Neural progenitor cell (in vitro differentiated cells): ENCODE measurements at places on chromosomes 7 and 10.

DNA sequence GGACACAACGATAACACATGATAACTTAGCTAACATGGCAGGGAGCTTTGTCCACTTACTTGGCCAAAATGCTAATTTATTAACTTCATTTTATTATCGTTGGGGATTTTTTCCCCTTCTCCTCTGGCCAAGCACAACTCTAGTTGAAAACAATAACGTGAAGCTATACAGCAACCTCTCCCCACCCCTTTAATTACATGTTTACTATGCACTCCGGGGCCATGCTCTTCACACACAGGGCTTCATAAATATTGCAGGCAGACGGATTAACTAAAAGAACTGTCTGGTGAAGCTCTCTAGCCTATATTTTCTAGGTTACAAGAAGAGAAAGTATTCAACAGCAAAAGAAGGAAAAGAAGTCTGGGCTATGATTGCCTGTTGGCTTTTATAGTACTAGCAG lies 51.7 kb downstream of the XRCC2 start:
- no peaks in the 10 kb centered on the region for H3K27me3 ChIP-seq
- H3K27ac ChIP-seq = no peak overlapping the region
- H3K4me3 ChIP-seq = no peak overlapping the region
- no peaks in the 10 kb centered on the region for H3K4me1 ChIP-seq

DNA sequence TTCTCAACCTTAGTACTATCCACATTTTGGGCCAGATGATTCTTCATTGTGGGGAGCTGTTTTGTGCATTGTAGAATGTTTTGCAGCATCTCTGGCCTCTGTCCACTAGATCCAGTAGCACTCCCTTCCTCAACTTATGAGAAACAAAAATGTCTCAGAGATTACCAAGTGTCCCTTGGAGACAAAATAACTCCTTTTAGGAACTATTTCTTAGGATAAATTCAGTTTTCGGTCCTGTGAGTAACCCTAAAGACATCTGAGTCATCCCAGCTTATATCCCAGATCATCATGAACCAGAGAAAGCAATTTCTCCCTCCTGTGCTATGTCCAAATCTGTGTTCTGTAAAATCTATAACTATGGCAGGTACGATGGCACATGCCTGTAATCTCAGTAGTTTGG lies 266.6 kb upstream of the PHYHIPL start:
- H3K4me1 ChIP-seq = no peaks in the 10 kb centered on the region
- H3K27me3 ChIP-seq = no peaks in the 10 kb centered on the region
- no peak for DNase-seq
- no peak overlapping the region for H3K4me3 ChIP-seq
- H3K27ac ChIP-seq = no peak overlapping the region

DNA sequence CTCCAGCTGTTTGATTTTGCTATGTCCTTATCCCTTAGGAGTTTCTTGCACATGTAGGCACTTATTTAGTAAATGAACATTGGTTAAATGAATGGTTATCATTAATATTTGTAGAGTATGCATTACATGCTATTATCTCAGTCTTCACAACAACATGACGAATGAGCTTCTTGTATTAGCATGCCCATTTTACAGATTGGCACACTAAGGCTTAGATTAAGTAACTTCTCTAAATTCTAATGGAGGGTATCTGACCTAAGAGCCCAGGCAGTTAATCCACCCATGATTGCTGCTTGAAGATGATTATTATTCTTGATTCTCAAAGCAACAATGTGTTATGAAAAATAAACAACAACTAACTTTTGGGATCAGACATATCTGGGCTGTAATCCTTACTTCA lies 32.7 kb downstream of the SP8 start:
- no peak for DNase-seq
- H3K27me3 ChIP-seq = no peaks in the 10 kb centered on the region
- no peak overlapping the region for H3K27ac ChIP-seq
- H3K36me3 ChIP-seq = no peaks in the 10 kb centered on the region
- no peaks in the 10 kb centered on the region for H3K4me1 ChIP-seq
- H3K4me3 ChIP-seq = no peak overlapping the region

DNA sequence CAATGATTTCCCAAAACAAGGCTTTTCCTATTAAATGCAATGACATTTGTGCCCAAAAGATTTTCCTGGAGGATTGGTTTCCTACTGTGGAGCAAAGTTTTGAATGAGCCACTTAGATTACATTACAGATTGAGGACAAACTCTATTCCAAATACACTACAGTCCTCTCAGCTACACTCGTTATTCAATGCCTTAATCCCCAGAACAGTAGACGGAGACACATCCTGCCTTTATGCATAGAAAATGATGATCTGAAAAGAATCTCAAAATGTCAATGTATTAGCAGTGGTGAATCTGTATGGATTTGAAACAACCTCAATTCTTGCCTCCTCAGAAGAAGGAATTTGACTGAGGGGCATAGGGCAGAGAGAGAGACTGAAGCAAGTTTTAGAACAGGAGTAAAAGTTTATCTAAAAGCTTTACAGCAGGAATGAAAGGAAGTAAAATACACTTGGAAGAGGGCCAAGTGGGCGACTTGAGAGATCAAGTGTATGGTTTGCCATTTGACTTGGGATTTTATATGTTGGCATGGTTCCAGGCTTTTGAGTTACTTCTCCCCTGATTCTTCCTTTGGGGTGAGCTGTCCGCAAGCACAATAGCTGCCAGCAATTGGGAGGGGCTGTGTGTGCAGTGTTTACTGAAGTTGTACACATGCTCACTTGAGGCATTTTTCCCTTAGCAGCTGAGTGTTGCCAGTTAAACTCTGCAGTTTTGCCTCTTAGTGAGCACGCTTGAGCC lies 891.9 kb upstream of the MBL2 start:
- H3K4me3 ChIP-seq = no peak overlapping the region
- no peaks in the 10 kb centered on the region for H3K36me3 ChIP-seq
- peaks cover 31% of the 10 kb centered on the region for H3K4me1 ChIP-seq
- peak overlapping the region; percentile 43 for H3K27ac ChIP-seq

DNA sequence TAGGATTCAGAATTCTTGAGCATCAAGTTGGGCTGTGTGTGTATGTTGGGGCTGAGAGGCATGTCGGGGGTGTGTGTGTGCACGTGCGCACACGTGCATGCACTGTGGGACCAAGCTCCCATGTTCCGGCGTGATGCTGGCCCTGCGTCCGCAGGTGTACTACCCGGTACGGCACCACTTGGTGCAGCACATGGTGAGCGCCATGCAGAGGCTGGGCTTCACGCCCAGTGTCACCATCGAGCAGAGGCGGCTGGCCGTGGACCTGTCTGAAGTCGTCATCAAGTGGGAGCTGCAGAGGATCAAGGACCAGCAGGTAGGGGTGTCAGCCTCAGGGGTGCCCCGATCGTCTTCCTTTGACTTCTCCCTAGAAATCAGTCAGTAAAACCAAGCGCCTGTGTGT lies 77.7 kb downstream of the TRRAP start:
- no peaks in the 10 kb centered on the region for H3K36me3 ChIP-seq
- no peak for DNase-seq
- H3K4me3 ChIP-seq = no peak overlapping the region
- no peak overlapping the region for H3K27ac ChIP-seq

GRCh38 chr7:26185131-26185843 lies 15.3 kb downstream of the HNRNPA2B1 start:
- H3K4me3 ChIP-seq = no peak overlapping the region
- H3K27me3 ChIP-seq = no peaks in the 10 kb centered on the region
- H3K27ac ChIP-seq = peak overlapping the region; percentile 59
- DNase-seq = no peak
- H3K4me1 ChIP-seq = no peaks in the 10 kb centered on the region

GRCh38 chr7:128891110-128891941 lies 19.2 kb downstream of the KCP start:
- H3K4me3 ChIP-seq = peak overlapping the region; percentile 38
- H3K27ac ChIP-seq = no peak overlapping the region
- peak; percentile 63 for DNase-seq
- H3K36me3 ChIP-seq = no peaks in the 10 kb centered on the region
- H3K4me1 ChIP-seq = no peaks in the 10 kb centered on the region

DNA sequence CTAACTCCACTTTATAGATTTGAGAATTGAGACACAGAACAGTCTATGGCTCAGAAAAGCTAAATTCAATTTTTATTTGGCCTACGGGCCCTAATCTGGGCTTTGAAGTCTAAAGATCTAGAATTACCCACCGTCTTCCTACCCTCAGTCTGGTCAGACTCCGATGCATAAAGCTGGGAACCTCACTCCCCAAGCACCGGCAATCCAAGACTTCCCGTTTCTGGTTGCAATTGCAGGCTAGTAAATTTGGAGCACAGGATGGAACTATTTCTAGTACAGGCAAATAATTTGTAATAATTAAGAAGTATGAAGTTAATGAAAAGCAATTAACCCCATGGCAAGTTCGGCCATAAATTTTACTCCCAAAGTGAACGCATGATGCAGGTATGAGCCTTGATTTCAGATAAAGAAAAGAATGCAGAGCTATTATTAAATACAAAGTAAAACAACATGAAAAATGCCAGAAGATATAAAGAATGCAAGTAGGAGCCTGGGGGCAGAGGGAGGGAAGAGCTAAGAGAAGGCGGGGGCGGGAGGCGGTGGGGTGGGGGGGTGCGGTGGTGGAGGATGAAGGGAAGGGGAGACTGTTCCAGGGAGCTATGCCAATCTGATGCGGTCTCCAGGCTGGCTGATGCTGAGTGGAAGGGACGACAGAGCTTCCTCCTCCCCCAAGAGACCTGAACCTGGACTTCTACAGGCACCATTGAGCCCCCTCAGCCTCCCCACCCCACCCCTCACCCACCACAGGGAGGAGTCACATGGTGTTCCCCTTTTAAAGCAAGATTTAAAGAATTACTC lies 45.1 kb downstream of the BPGM start:
- H3K36me3 ChIP-seq = no peaks in the 10 kb centered on the region
- H3K4me3 ChIP-seq = no peak overlapping the region
- H3K4me1 ChIP-seq = no peaks in the 10 kb centered on the region
- DNase-seq = no peak
- no peak overlapping the region for H3K27ac ChIP-seq
- no peaks in the 10 kb centered on the region for H3K27me3 ChIP-seq

DNA sequence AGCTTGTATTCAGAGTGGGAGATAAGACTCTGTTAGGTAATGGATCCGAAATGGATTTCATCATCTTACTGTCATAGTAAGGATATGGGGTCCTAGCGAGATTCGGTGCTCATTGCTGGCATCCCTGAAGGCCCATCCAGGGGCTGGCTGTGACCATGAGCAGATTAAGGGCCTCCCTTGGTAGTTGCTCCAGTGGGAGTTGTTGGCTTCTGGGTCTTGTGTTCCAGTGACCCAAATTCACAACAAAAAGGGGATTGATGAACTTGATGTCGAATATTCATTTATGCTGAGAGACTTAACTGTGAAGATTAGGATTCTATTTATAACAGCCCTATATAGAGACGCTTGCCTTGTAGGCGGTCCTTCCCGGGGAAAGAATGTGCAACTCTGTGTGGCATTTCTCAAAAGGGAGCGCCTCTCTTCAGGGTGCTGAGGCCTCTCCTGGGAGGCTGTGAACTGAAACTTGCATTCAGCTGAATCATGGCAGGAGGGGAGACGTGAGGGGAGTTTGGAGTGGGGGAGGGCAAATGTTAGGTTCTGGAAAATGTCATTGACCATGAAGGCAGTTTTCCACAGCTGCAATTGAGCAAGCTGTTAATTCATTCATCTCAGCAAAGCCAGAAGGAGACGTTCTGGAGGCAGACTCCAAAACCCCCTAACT lies 233.1 kb upstream of the FZD8 start:
- no peak overlapping the region for H3K4me3 ChIP-seq
- DNase-seq = peak; percentile 20
- no peaks in the 10 kb centered on the region for H3K36me3 ChIP-seq
- H3K27ac ChIP-seq = no peak overlapping the region

- H3K4me1 ChIP-seq = no peaks in the 10 kb centered on the region
- no peaks in the 10 kb centered on the region for H3K36me3 ChIP-seq
- H3K27me3 ChIP-seq = peaks cover 33% of the 10 kb centered on the region
- H3K4me3 ChIP-seq = no peak overlapping the region
- peak; percentile 49 for DNase-seq
Observed at GRCh38 chr7:64951250-64951848, 39.5 kb downstream of the ZNF117 start.

- no peak overlapping the region for H3K4me3 ChIP-seq
- no peak for DNase-seq
- no peak overlapping the region for H3K27ac ChIP-seq
- no peaks in the 10 kb centered on the region for H3K27me3 ChIP-seq
- H3K4me1 ChIP-seq = no peaks in the 10 kb centered on the region
Observed at GRCh38 chr7:2785071-2785500, 59.0 kb downstream of the GNA12 start.

DNA sequence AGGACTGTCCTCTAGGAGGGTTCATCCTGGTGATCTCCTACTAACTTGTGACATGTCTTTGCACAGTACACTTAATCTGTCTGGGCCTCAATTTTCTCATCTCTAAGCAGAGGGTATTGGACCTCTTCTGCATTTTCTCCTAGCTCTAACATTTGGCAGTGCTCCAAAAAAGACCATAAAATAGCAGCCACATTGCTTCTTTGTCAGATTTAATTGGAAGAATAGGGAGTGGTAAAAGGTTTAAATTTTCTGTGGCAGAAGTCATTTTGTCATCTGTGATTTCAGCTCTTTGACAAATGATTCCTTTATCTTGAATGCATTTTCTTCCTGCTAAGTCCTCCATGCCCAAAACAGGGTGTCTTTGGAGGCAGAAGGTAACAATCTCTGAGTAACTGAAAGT lies 289.9 kb upstream of the LRGUK start:
- H3K4me3 ChIP-seq = no peak overlapping the region
- no peaks in the 10 kb centered on the region for H3K4me1 ChIP-seq
- no peaks in the 10 kb centered on the region for H3K36me3 ChIP-seq

- peaks cover 12% of the 10 kb centered on the region for H3K4me1 ChIP-seq
- DNase-seq = no peak
- no peaks in the 10 kb centered on the region for H3K36me3 ChIP-seq
- no peak overlapping the region for H3K4me3 ChIP-seq
- no peaks in the 10 kb centered on the region for H3K27me3 ChIP-seq
Observed at GRCh38 chr10:118035354-118036005, 11.3 kb downstream of the RAB11FIP2 start.

DNA sequence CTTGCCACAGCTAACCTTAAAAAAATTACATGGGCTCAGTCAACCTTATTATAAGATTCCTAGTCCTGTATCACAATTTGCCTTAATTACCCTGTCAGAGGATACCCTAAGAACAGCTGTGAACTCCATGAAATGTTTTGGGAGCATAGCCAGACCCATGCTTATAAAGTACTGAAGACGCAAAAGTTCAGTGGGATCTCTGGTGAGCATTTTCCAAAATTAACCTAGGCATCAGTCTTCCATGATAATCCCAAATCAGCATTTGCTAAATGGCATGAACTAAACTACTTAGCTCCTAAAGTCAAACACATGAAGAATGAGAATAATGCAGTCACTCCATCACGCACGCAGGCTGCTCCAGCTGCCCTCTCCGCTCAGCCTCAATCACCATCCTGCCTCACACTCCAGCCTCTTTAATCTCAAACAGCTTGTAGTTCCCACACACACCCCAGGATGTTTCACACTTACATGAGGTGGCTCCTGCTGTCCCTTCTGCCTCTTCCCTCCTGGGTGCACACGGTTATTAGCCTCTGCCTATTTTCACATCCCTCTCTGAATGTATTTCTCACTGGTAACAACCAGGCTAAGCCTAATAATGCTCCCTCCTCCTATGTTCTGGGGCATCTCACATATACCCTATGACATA lies 15.3 kb downstream of the IGF2BP3 start:
- peaks cover 5% of the 10 kb centered on the region for H3K36me3 ChIP-seq
- no peak for DNase-seq
- H3K4me1 ChIP-seq = peaks cover 22% of the 10 kb centered on the region
- H3K27me3 ChIP-seq = no peaks in the 10 kb centered on the region
- no peak overlapping the region for H3K4me3 ChIP-seq
